ENCODE measurements at places on chromosomes 7 and 10.

DNA sequence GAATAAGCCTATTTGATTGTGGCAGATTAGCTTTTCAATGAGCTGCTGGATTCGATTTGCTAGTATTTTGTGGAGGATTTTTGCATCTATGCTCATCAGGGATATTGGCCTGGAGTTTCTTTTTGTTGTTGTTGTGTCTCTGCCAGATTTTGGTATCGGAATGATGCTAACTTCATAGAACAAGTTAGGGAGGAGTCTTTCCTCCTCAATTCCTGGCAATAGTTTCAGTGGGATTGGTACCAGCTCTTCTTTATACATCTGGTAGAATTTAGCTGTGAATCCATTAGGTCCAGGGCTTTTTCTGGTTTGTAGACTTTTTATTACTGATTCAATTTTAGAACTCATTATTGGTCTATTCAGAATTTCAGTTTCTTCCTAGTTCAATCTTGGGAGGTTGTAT lies 43.4 kb upstream of the KLF14 start:
- no peak for DNase-seq

DNA sequence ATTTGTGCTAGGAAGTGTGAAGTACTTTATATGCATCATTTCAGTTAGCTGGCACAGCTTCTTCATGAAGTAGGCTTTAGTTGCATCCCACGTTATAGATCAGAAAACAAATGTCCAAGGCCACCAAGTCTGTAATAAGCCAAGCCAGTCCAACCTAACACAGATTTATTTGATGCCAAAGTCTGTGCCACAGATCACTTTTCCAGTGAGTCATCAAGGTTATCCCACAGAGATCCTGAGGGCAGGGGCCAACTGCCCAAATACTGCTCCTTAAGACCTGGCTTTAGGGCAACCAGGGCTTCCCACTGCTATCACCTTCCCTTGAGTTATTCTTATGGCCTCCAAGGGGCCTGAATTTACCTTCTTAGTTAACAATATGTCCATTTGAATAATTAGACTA lies 1340.4 kb downstream of the XPNPEP1 start:
- DNase-seq = no peak

DNA sequence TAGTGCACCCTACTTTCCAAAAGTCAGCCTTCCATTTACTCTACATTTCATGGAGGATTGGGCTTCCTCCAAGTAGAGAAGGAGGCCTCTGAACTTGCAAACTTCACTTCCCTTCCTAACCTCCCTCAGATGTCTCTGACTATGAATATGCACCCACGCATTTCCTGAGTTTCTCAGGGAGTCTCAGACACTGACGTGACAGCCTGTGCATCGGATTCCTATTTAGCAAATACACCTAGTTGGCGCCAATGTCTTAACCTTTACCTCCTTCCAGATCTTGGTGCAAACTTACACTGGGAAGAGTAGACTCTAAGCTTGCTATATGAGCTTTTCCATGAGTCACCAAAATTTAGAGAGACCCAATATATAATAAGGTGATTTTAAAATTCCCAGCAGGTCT lies 920.1 kb upstream of the AUTS2 start:
- DNase-seq = no peak

- DNase-seq = no peak
Measured at GRCh38 chr10:78595269-78595619, 473.5 kb upstream of the ZMIZ1 start.
